AG04449 (cell line): ENCODE measurements at places on chromosomes 7 and 10.
A peak's percentile ranks its signal among the peaks of the same experiment; 100 is the strongest.

DNA sequence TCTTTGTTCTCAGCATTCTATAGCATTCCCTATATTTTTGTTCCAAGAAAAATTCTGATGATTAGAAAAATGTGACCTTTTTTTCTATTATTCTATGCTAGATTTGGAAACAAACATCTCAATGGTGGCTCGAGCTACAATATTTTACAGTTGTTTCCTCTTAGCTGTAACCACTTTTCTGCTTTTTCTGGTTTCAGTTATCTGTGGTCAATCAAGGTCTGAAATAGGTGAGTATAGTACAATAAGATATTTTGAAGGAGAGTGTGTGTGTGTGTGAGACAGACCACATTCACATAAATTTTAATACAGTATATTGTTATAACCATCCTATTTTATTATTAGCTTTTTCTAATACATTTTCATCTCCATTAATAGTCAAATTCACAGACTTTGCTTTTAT lies 564.5 kb upstream of the GHITM start:
- no peak for DNase-seq

GRCh38 chr10:44262551-44263251 lies 122.2 kb downstream of the CXCL12 start:
- no peak for DNase-seq

DNA sequence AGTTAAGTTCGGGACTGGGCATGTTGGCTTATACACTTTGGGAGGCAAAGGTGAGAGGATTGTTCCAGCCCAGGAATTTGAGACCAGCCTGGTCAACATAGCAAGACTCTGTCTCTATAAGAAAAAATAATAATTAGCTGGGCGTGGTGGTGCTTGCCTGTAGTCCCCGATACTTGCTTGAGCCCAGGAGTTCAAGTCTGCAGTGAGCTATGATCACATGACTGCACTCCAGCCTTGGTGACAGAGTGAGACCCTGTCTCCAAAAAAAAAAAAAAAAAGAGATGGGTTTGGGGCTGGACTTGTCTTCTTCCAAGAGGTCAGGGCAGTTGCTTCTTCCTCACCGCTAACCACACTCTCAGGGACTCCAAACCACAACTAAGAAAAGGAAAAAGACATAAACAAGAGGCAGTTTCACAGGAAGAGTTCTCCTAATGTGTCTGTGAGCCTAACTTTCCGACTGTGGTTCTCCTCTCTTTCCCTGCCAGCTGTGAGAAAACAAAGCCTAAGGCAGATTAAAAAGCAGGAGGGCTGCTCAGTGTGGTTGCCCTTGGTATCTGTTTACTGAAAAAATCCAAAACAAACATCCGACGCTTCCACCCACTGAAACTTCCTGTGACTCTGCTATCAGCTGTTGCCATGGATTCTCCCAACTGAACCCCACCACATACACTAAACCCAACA lies 2.4 kb upstream of the SERPINE1 start:
- no peak for DNase-seq

- peak; percentile 98 for DNase-seq
Measured at GRCh38 chr10:30182191-30183054, 123.0 kb upstream of the JCAD start.

- no peak for DNase-seq
Measured at GRCh38 chr7:39810204-39810642, 139.8 kb upstream of the CDK13 start.

DNA sequence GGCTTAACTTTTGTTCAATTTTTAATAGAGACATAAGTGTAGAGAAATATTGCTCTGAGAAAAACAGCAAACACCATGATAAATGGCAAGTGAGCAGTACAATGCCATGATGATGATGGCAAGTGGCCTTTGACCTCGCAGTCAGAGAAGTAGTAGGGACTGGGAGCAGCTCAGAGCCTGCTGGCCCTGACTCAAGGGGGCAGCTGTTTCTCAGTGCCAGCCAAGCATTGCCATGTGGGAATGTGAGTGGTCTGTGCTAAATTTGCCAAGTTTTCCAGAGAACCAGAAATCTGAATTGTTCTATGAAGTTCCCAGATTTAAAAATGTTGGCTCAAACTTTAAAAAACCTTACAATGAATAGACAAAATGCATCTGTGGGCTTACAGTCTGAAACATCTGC lies 187.9 kb downstream of the BICC1 start:
- DNase-seq = no peak

DNA sequence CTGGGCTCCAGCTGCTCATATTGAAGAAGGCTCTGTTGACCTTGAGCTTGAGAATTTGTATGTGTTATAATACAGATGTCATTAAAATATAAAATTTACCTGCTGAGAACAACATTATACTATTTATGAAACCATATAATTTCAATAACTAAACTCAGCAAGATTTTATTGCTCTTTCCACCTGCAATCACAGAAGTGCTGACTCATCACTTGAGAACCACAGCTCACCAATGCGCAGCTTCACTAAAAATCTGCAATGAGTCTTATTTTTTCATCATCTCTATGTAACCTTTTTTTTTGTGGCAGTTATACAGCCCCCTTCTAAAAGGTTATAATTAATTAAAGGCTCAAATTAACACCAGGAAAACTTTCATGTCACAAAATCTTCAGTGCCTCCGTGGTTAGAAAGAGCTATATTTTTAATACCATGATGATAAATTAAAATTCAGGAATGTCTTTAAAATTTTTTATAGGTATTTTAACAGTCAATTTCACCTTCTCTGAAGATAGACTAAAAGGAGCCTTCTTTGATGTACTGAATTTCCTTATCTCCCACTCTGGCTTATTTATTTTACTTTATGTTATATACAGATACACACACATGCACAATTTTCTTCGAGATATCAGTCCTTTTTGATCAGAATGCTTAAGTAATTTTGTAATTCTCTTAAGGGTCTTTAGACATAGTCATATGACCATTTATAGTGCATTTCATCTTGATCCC lies 102.7 kb downstream of the EVX1 start:
- no peak for DNase-seq

DNA sequence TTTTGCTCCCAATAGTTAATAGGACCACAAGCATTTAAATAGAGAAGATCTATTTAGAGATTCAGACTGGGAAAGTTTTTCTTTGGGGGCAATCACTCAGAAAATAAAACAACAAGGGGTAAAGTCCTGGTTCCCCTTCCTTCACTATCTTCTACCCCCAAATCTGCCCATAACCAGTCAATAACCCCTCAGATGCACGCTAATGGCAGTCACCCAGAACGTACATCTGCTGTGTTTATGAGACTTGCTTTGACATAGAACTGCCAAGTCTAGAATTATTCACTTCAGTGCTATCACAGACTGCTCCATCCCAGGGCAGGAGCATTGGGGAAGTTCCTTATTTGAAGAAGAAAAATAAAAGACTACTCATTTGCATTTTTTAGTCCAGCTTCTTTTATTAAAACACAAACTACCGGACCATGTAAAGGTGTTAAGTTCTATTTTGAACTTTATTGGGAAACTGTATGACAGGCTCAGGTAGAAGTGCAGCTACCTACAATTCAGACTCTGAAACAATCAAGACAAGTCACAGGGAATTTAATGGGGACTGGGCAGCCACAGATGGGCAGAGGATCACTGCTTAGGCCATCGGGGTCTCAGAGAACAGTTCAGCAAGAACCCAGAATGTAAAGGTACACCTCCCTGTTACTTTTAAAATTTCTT lies 38.4 kb downstream of the ANK3 start:
- DNase-seq = no peak

DNA sequence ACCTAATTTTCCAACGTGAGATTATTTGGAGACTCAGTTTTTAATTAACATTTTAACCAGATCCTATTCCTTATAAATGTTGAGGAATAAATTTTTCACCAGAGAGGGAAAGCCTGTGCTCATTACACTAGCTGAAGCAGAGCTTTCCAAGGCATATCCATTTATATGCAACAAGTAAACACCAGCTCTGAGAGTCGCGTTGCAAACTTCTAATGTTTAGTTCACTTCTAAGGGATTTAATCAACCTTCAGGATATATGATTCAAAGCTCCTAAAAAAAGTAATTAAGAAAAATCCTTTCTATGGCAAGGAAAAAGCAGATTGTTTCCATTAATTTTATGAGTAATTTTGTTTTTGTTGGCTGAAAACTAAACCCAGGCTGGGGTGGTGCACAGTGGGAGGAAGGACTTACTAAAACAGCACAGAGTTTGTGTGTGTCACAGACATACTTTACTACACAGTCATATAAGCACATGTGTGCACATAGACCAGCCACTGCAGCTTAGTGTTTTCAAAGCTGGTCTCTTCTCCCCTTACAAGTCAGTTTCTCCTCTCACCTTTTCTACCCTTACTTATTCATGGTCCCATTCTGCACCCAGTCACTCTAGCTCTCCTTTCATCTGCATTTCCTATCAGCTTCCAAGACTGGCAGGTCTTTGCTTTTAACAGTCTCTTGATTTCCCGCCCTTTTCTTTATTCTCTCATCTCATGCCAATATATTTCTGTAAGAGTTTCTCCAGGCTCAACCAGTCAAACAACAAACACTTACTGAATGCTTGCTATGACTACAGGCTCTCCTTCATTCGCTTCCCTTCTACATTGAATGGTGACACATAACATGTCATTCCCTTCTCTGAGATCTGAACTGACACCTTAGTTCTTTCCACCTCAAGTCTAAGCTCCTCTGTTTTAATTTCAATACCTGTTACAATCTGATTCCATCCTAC lies 81.1 kb upstream of the FZD1 start:
- peak; percentile 81 for DNase-seq

DNA sequence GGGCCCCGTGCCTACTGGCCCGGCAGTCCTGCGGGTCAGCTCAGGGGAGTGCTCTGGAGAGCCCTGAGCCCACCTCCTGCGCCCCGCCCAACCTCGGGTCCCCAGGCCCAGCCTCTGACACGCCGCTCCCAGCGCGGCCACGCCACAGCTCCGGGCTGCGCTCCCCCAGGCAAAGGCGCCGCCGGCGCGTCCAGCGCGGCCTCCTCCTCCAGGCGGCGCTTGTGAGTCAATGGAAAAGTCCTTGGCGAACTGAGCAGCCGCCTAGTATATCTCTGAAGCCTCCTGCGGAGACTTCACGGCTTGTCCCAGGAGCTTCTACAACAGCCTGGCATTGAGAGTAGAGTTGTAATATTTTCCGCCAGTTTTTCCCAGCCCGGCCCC lies 29.5 kb upstream of the BMS1 start:
- DNase-seq = peak; percentile 4

DNA sequence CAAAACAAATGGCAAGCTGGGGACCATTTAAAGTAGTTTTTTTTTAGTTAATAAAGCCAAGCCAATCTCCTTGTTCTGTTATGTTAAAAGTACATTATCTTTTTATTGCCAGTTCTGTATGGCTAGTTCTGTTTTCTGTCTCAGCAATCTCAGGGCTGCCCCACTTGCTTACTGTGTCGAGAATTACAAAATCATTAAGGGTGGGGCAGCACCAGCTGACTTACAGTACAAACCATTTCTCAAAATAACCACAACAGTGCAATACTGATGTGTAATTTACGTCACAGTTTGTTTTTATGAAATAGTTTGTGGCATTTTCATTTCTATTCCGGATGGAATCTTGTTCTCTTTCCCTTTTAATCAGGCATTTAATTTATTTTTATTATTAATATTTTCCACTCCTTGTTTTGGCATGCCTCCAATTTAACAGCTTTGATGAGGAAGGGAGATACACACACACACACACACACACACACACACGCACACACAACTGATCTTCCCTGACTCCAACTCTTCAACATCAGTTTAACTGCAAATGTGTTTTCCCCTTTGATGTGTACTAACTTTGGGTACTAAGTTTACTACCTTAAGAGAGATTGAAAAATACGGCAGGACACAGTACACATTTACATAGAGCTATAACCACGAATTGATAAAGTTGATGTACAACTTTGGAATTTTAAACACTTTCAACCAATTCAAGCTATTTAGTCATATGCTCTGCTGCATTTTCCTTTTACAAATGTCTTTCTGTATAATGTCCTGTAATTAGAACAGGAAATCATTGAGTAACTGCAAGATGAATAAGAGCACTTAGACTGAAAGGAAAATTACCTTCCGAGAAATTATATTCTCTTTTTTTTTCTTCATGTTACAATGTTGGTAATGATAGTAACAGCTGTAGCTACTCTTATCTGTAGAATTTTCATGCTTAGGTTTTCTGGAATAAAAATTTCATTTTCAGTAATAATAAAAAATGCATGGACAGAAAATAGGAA lies 91.5 kb downstream of the ARID5B start:
- DNase-seq = peak; percentile 75

GRCh38 chr7:143360788-143361551 lies 1.5 kb downstream of the FAM131B start:
- no peak for DNase-seq

DNA sequence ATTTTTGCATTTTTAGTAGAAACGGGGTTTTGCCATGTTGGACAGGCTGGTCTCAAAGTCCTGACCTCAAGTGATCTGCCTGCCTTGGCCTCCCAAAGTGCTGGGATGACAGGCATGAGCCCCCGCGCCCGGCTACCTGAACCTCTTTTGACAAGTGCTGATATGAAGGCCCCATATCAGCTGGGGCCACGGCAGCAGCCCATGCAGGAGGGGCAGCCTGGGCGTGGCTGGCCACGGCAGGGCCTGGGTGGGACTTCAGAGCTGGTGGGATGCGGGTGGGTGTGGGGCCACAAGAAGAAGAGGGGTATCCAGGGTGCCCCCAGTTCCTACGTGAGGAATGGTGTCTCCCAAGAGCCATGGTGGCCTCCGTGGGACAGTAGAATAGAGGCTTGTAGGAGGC lies 6.9 kb downstream of the LRRC27 start:
- DNase-seq = no peak
